ENCODE measurements at places on chromosomes 1 and 21.
A peak's percentile ranks its signal among the peaks of the same experiment; 100 is the strongest.

DNA sequence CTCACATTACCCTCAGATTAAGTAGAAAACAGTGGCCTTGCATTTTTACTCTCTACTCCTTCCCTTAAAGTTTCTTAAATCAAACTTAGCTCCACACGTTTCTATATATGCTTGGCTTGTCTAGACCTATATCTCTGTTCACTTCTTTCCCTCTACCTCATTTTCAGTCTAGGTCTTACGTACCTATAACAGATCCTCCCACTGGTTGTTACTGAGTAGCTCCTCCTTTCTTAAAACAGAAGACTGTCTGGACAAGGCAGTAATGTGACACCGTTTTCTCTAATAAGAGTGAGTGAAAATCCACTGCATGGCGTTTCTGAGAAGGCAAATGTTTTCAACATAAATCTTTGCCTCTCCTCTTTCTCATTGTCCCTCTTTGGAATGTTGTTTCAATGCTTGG lies 211.7 kb upstream of the POGK start:
- no peak for DNase-seq

GRCh38 chr1:167121375-167122120 lies 27.7 kb downstream of the STYXL2 start:
- peak; percentile 28 for DNase-seq

GRCh38 chr1:82343381-82343780 lies 542.6 kb downstream of the ADGRL2 start:
- no peak for DNase-seq

DNA sequence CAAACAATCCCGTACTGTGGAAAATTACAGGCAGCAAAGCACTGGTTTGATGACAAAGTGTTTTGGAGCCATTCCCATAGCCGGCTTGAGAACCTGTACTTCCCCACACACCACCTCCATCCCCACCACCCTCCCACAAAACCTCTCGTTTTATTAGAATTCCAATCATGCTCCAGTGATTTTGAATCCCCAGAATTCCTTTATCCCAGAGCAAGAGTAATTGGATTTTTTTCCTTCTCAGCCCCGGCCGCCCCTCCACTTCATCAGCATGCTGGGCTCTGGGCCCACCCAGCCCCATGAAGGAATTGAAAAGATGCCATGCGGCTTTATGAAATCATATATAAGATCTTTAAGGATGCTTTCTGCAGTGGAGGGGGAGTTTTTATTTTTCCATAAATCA lies 136.6 kb downstream of the OMA1 start:
- peak; percentile 57 for DNase-seq

- DNase-seq = peak; percentile 57
These were observed at the start of gene NBL1 for GRCh38 chr1:19643602-19644394. Gene NBL1 (plus strand): TSS chr1:19644311. CDS start chr1:19655031, 10,720 bp downstream.

DNA sequence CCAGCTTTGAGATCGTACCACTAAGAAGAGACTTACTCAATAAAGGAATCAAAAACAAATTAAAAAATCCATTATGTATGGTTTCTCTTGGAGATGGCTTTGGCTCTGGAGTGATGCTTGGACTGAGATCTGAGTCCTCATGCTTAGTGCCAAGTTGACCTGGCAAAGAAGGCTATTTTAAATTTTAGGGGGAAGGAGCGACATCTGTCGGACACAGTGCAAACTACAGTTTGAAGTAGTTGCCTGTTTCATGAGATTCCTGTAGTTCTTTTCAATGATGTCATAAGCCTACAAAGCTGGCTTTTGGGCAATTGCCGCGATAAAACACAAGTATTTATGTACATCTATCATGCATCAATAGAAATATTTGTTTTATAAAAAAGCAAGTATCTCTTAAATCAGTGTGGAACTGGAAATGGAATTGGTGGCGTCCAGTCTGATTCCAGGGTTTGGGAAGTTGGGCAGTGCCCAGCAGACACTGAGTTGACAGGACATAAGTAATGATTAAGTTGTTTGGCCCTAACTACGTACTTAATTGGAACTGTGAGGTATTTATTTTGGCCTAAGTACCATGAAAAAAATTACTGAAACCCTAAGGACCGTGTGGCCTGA lies 50.0 kb downstream of the TBCE start:
- DNase-seq = peak; percentile 78

GRCh38 chr1:60949154-60949825 lies 133.1 kb upstream of the NFIA start:
- DNase-seq = no peak

DNA sequence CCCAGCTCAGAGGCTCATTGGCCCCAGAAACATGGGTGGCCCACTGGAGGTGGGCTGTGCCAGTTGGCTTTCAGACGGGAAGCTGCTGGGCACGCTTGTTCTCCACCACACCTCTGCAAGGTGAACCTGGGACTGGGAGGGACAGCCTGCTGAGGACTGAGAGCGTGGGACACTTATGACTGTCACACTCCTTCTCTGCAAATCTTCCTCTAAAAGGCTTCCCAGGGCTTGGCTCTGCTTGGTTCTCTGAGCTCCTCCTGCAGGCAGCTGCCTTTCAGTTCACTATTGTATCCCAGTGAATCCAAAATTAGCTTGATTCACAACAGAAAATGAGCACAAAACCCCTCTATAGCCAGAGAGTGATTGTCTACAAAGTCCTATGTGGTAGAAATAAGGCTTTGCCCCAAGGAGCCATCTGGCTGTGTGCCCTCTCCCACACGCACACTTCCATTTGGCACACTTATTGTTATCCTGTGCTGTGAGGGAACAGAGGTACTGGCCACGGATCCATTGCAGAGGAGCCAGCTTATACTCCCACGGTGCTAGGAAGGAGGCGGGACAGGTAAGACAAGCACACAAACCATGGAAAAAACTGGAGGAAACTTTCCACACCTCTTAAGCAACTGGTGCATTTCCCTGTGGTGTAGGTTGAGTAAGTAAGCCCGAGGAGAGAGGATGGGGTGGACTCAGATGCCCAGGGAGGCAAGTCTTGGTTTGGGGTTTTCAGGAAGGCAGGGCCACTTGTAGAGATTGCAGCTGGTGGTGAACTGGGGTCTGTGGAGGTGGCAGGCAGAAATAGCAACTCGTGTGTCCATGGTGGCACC lies 18.9 kb upstream of the BTG2 start:
- peak; percentile 82 for DNase-seq

- no peak for DNase-seq
These were observed 325.0 kb upstream of the ESRRG start for GRCh38 chr1:217048104-217048707.

DNA sequence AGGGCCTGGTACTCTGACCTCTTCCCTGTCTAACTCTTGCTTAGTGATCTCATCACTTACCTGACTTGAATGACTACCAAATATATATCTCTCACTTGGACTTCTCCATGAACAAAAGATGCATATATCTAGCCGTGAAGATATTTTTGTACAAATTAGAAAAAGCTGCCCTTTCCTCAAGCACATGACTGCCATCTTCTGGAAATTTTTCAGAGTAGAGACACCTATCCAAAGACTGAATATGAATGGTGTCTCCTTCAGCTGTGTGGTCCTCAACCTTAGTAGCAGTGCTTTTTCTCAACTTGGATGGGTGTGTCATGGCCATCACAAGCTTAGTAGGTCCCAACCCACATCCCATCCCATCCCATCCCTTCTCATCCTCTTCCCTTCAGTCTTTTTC lies 142.3 kb downstream of the DNM3 start:
- DNase-seq = peak; percentile 25

- DNase-seq = no peak
These were observed 393.2 kb downstream of the COL11A1 start for GRCh38 chr1:102715150-102715549.

DNA sequence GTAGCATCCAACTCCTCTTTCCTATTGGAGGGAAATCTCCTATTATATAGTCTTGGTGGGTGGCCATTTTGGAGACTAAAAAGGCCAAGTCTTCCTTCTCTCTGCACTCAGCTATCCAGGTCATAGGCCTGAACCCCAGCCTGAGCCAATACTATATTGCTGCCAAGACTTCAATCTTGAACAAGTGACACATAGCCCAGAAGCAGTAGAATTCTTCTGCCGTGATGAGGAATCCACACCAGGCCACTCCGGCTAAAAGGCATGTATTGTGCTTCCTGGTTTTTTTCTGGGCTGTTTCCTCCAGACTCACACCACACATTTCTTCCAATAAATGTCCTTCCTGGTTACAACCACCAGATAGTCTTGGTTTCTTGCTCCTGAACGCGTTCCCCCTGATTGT lies 43.0 kb downstream of the ATF3 start:
- DNase-seq = no peak

GRCh38 chr1:33072707-33073106 lies 8.2 kb upstream of the AZIN2 start:
- DNase-seq = no peak

DNA sequence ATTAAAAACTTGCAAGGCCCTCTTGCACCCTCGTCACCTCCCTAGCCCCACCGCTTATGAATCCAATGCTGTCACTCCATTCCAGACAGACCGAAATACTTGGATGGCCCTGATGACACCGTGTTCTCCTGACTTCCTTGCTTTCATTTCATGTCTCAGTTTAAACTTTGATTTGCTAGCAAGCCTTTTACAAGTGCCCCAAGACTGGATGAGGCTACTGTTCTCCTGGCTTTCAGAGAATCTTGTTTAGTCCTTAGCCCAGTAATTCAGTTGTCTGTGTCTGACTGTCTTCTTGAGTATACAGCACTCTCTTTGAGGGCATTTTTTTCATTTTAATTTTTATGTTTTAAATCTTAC lies 824 bp upstream of the IFI44L start:
- DNase-seq = peak; percentile 23

- no peak for DNase-seq
These were observed 11.0 kb downstream of the FAM163A start for GRCh38 chr1:179754041-179754624.

DNA sequence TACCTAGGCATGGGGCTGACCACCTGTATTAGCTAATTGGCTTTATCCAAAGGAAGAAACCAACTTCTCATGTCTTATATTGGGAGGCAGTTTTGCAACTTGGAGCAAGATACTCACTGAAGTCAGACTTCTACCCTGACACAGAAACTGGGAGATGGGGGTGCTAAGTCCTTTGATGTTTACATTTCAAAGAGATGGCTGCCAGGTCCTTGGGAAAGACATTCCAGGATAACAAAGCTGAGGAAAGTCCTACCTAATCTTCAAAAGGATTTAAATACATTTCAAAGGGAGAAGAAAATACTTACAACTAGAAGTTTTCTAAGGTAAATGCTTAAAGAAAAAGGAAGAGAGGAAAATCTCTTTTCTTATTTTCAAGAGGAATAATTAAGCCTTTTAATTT lies 62.1 kb downstream of the FH start:
- DNase-seq = no peak

DNA sequence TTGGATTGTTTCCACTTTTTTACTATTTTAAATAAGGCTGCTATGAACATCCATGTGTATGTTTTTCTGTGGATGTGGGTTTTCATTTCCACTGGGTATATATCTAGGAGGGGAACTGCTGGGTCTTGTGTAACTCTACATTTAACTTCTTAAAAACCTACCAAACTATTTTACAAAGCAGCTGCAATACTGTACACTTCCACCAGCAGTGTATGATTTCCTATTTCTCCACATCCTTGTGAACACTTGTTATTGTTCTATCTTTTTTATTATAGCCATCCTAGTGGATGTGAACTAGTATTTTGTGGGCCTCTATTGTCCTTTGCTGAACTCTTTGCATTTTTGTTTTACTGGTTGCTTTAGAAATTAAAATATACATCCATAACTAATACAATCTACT lies 33.4 kb downstream of the DIPK1A start:
- no peak for DNase-seq

DNA sequence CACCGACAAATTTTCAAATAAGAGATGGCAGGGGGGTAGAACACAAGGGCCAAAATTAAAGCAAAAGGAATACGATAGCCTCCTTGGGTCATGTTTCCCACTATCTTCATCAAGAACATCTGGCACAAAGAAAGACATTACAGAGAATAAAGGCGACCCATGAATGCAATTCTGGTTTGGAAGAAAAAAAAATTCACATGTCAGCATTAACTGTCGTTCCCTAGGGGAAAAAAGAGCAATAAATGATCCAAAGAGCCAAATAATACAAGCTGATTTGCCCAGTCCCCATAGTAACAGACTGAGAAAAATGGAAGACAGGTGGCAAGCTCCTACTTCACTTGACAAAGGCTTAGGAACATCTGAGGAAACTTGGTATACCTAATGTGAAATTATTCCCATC lies 4.5 kb downstream of the STIL start:
- DNase-seq = no peak

GRCh38 chr1:64911326-64911725 lies 55.0 kb downstream of the JAK1 start:
- no peak for DNase-seq

- no peak for DNase-seq
These were observed 47.0 kb downstream of the F5 start for GRCh38 chr1:169538998-169539871.

- DNase-seq = no peak
These were observed 94.4 kb downstream of the CD247 start for GRCh38 chr1:167423684-167424619.

DNA sequence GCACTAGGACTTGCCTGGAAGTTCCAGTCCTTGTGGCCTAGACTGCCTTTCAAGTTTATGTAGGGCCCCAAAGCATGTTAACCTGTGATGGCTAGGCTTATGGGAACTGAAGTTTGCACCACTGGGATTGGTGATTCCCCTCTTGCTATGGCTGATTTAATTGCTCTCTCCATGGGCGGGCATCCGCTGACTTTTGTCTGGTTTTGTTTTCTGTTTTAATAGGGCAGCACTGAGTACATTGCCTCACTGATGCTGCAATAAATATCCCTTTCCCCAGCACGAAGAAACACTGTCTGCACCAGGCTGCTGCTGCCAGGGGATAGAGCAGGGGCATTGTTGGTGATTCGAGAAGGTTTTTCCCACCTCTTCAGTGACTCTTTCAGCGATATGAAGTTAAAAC lies 73.3 kb upstream of the PDE4B start:
- DNase-seq = no peak

DNA sequence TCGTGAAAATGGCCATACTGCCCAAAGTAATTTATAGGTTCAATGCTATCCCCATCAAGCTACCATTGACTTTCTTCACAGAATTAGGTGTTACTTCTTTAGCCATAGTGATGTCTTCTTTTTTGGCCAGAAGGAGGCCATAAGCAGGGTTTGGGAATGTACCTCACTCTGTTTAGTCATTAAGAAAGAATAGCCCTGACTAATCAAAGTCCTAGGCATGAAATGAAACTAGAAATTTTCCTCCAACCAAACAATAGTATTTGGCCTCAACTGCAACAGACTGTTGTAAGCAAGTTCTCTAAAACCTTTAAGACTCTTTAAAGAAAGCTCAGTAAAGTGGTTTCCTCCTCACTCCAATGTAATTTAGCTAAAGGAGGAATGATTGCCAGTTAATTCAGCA lies 163.9 kb downstream of the AKT3 start:
- DNase-seq = no peak

GRCh38 chr1:182807907-182808306 lies 18.3 kb downstream of the NPL start:
- no peak for DNase-seq

- DNase-seq = peak; percentile 73
These were observed 14.1 kb downstream of the EVA1C start for GRCh38 chr21:32426592-32427051.

- DNase-seq = no peak
These were observed 757 bp upstream of the LRIF1 start for GRCh38 chr1:110964455-110964903.
